ENCODE measurements at places on chromosomes 11 and 22.

DNA sequence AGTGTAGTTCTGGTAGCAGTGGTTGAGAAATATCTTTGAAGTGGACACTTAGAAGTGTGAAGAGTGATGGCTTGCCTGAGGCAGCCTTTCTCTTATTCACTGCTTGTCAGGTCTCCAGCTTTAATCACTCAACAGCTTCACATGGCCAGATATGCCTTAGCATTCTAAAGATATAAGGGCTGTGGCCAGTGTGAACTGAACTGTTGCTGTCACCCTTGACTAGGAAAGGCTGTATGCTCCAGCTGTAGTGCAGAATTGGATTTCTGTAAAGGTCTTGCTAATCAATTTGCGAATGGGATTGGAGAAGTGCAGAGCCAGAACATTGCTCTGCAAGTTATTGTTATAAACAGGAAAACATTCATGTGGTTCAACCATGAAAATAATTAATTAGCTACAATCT, 266.7 kb downstream of the TMEM135 start:
- DNase-seq: no peak

GRCh38 chr11:12993626-12994025, 15.5 kb upstream of the RASSF10 start:
- DNase-seq: no peak

DNA sequence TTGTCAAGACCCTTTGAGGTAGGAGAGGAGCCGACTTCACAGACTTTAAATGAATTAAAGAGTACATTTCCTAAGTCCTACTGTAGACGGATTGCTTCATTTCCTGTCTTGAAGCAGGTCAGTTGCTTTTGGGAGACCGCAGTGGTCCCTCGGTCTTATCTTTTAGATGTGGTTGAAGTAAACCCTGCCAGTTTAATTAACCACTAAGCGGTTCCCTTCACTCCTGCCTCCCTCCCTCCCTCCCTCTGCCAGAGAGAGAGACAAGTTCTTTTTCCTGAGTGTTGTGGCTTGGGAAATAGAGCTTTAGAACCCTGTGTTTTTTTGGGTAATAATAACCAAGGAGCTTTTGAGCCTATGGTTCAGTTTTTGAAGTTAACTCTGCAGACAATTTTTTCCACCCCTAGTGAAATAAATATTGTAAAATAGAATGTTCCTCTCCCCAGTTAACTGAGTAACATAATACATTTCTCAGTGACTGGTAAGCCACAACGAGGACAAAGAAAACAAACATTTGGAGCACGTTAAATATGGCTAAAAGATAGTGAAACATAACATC, 147.5 kb downstream of the LDLRAD3 start:
- DNase-seq: no peak

DNA sequence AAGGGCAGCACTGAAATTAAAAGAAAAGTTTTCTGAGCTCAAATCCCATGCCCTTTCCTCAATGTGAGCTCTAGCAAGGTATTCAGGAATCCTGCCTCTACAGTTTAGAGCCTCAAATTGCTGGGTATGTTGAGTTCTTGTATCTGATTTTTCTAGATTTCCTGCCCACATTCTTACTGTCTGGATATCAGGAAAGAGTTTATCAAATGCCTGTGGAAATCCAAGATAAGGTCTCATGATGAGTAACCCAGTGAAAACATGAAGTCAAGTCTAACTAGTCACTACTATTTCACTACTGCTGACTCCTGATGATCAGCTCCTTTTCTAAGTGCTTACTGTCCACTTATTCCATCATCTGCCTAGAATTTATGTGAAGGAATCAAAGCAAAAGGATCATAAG, 29.8 kb downstream of the LIMK2 start:
- no peak for DNase-seq

Measured in coronary artery (tissue), 2 donors.